Tibial nerve (tissue), 4 donors: ENCODE measurements at places on chromosomes 12 and 14. TPM values are rescaled to one million over a fixed set of nuclear protein-coding genes. Genes with fewer than 3 reads are reported as not detected.

GRCh38 chr12:54055552-54055951 is 1.9 kb downstream of the HOXC4 start:
- no peak for DNase-seq

ADAM21 gene
- not detected for total RNA-seq

- DNase-seq: no peak
Measured at GRCh38 chr14:94386085-94387031, 2.0 kb downstream of the SERPINA1 start.

YAF2 gene
- 39.3 TPM for total RNA-seq

RILPL1 gene
- 20.0 TPM for total RNA-seq

- DNase-seq: no peak
Measured at GRCh38 chr14:100223332-100224201, 15.4 kb upstream of the YY1 start.

GRCh38 chr12:41074473-41074769 is 113.7 kb upstream of the PDZRN4 start:
- no peak for DNase-seq

KLRK1 gene
- 2.9 TPM for total RNA-seq

DNA sequence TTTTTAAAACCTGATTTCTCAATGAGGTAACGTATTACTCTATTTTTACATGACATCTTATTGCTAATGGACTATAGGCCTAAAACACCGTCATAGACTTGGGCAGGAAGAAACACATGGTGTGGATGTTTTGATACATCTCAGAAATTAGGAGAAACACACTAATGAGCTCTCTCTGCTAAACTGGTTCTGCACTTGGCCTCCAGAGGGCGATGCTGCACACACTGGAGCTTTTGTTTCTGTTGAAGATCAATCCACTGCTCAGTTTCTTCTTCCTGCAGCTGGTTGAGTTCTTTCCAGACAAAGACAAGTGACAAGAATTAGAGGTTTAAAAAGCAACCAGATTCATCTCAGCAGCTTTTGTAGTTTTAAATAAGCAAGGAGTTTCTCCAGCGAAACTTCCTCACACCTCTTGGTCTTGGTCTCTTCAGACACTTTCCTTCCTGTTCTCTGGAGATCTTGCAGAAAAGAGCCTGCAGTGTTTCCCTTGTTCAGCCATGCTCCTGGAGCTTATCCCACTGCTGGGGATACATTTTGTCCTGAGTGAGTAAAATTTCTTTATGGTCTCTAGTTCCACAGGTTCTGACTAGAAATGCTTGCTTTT is 178.5 kb upstream of the OR4E1 start:
- peak; percentile 18 for DNase-seq

DNA sequence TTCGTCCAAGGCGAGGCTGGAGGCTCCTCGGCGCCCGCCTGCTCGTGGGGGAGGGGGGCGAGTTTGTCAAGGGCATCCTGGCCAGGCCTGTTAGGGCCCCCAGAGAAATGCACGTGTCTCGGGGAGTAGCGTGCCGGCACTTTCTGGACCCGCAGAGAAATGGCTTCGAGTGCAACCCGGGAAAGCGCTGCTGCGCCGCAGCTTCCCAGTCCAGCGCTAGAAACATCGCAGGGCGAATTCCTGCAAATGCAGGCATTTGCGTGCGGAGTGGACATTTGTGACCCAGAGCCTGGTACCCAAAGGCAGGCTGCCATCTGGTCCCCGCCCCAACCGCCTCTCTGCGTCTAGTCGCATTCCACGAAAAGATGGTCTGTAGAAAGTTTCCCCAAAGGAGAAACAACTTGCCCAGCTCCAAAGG is 756 bp downstream of the LGR5 start:
- no peak for DNase-seq

DEPDC4 gene
- total RNA-seq: not detected

DNA sequence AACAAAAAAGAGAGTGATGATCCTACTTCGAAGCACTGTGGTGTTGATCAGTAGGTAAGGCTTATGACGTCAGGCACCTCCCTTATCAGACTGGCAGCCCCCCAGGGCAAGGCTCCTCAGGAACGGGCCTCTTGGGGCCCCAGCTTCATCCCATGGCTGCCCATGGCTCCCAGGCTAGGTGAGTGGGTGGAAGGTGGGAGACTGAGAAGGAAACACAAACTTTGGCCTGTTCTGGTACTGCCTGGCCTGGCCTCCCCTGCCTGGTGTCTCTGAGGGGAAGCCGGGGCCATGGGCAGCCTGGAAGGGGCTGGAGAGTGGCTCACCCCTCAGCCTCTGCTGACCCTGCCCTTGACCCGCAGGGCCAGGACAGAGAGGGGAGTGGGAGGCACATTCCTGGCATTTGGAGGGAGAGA is 38.9 kb downstream of the KRT80 start:
- no peak for DNase-seq

GSKIP gene
- total RNA-seq: 10.0 TPM

HRK gene
- under 0.01 TPM for total RNA-seq

DNA sequence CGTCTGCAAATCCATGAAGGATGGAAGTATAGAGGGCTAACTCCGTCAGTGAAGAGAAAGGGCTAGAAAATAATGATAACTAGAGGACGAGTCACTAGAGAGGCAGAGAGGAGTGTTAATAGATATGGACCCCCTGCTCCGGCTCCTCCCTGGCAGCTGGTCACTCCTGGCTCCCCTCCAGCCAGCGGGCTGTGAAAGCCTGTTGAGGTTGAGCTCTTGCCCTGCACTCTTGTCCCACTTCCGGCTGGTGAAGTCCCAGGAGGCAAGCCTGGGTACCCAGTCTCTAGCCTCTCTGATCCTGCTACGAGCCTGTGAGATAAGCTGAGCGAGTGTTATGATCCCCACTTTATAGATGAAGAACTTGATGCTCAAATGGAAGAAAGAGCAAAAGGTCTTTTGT is 90.3 kb downstream of the RFX4 start:
- no peak for DNase-seq

DNA sequence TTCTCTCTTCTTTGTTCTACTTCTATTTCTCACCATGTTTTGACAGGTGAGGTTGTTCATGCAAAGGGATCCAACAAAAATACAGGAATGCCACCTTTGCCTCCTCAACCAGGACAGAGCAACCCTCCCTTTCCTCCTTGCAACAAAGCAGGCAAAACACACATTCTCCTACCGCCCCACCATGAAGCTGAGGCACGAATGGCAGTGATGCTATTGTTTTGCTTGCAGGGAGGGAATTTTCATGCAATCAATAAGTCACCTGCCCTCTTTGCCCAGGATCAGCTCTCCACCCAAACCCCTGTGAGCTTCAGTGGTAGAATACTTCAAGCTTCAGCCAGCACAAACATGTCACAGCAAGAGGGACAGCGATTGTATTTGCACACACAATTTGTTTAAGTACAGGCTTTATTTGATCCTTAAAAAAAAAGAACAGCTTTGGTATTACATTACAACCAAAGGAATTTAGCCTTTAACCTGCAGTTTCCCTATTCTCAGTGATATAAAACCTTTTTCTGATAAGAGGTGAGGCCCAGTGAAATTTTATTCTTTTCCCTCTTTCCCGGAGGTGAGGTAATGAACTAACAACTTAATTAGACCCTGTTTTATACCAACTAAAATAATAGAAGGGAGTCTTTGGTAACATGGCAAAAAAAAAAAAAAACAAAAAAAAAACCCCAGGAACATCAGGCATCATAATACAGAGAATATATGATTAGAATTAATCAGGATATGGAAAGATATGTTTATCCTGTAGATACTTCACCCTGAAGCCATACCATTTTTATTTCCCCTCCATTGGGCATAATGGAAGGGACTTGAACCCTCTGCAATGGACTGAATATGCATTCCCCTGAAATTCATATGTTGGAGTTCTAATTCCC is 87.0 kb upstream of the EEA1 start:
- DNase-seq: no peak

DNA sequence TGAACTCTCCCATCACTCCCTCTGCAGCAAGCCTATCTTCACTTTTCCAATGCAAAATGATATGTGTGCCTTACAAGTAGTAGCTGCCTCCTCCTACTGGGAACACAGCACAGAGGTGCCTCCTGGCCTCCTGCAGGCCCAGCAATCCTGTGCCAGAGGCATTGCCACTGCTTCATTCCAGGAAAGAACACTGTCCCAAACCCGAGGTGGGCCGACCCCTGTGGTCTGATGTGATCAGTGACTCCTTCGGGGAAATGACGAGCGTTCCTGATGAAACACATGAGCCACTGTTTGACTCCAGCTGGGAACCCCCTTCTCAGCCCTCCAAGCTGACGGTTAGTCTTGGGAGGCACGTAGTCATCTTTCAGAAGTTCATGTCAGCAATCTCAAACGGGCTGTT is 19.5 kb downstream of the PSMC1 start:
- DNase-seq: no peak

DNA sequence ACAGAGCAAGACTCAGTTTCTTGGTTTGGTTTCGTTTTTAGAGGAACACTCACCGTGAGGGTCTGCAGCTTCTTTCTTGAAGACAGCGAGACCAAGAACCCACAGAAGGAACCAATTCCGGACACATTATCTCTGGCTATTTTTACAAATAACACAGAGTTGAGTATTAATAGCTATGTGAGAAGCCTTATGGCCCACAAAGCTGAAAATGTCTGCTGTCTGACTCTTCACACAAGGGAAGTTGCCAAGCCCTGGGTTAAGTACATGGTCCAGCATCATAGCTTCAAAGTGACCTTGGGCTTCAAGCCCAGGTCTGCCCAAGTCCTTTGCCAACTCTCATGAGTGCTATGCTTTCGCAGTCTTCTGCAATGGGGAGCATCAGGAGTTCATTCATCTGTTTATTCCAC is 2.6 kb upstream of the LGMN start:
- no peak for DNase-seq

PIWIL1 gene
- total RNA-seq: not detected

DNA sequence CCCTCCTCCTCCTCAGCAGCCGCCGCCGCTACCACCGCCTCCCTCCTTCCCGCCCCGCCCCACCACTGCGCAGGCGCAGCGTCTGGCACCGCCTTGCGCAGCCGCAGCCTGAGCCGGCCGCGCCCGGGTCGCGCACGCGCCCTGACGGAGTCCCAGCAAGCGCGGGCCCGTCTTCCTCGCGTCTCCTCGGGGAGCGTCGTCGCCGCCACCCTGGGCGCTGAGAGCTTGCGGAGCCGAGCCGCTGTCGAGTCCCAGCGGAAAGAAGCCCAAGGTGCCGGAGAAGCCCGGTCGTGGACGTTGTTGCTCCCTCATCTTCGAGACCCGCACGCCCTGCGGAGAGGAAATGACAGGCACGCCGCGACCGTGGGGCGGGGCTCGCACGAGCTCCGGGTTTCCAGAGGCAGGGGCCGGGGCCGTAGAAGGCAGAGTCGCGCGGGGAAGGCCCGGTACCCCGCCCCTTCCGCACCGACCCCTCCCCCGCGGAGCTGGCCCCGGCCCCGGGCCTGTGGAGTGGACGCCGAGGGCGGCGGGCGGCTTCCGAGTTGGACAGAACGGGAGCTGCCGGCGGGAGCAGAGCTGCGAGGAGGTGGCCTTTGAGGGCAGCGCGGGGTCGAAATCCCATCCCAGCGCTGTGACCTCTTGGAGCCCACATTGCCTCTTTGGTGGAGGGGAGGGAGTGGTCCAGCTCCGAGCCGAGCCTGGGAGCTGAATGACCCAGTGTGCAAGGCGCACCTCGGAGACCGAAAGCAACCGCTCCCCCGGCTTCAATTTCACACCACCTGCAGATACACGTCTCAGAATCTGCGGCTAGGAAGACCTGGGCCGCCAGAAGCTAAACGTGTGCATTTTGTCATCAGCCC is 469 bp upstream of the RAB35 start:
- DNase-seq: peak; percentile 87

GRCh38 chr14:75196468-75196867 is 20.1 kb upstream of the TMED10 start:
- no peak for DNase-seq

DNA sequence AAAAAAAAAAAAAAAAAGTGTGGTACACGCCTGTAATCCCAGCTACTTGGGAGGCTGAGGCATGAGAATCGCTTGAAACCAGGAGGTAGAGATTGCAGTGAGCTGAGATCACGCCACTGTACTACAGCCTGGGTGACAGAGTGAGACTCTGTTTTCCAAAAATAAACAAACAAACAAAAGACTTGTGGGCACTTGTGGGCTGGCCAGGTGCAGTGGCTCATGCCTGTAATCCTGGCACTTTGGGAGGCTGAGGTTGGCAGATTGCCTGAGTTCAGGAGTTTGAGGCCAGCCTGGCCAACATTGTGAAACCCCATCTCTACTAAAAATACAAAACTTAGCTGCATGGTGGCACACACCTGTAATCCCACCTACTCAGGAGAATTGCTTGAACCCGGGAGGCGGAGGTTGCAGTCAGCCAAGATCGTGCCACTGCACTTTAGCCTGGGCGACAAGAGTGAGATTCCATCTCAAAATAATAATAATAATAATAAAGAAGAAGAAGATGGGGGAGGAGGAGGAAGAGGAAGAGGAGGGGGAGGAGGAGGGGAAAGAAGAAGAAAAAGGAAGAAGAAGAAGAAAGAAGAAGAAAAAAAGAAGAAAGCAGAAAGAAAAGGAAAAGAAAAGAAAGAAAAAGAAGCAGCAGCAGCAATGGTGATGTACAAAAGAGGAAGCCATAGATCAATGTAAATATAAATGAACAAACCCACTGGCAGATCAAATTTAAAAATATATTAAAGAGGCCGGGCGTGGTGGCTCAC is 27.9 kb upstream of the CCNT1 start:
- DNase-seq: no peak

TAS2R19 gene
- 9.0 TPM for total RNA-seq

CD69 gene
- total RNA-seq: 5.9 TPM

TAS2R30 gene
- 6.3 TPM for total RNA-seq

AKAP3 gene
- total RNA-seq: 0.30 TPM

GRCh38 chr14:54931101-54931500 is 28.5 kb upstream of the GCH1 start:
- DNase-seq: no peak

DNA sequence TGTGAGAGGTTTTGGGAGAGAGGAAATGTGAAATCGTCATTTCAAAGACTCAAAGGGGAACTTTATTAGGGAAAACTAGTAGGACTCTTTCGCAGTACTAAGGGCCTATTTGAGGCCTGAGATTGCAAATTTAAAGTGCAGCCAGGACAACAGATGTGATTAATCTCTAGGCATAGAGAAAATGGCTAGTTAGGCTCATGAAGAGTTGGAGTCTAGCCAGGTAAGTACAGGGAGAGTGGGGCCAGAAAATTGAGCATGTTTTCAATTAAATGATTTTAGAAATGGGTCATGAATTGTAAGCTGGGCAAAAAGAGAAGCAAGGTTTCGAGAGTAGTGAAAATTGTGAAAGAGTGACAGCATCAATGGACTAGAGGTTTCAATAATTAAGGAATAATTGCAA is 91.9 kb upstream of the LMNTD1 start:
- DNase-seq: no peak

GRCh38 chr12:32568228-32568627 is 110.9 kb upstream of the DNM1L start:
- DNase-seq: no peak
